ENCODE measurements at places on chromosomes 1 and 21.

DNA sequence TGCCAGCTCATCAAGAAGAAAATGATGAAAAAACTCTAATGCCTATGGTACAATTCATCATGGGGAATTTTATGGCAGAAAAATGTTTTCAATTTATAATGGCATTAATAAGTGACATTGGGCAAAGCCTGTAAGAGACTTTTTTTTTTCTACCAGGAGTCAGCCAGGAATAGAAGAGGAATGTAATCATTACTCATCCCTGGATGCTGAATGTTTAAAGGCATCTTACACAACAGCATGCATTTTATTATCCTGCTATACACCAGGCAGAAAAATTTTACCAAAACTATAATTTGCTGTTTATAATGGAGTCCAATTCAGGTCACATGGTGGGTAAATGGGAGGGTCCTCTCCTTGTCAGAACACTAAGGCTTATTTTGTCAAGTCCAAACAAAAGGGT lies 189.9 kb upstream of the BEND5 start:
- DNase-seq: no peak

DNA sequence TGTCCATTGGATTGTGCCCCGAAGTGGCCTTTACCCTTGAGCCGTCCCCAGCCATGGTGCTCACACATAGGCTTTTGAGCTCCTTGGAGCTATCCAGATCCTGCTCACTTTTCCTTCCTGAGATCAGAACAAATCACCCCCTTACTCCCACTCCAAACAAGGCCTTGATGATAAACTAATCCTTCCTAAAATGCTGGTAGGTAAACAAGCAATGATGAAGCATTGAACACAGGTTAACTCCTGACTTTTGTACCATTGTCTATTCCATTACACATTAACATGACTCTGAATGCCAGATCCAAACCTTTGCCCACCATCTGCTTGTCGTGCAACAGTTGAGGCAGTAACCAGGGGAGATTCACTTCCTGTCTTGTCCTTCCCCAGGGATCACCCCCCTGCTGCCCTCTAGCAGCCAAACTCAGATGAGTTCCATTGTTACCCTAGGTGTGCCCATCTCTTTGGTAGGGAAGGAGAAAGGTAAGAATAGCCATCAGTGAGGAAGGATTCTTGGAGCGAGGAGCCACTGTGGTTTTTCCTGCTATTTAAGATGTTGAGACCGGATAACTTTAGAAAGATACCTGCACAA lies 79.5 kb upstream of the DNAJC6 start:
- DNase-seq: no peak

DNA sequence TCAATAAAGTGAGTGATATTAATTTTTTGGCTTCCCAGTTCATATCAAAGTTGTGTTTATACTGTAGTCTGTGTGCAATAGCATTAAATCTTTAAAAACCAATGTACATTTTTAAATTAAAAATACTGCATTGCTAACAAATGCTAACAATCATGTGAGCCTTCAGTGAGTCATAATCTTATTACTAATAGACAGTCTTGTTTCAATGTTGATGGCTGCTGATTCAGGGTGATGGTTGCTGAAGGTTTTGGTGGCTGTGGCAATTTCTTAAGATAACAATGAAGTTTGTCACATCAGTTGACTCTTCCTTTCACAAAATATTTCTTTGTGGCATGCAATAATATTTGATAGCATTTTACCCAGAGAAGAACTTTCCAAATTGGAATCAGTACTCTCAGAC lies 109.0 kb downstream of the ZMYM4 start:
- DNase-seq: no peak

DNA sequence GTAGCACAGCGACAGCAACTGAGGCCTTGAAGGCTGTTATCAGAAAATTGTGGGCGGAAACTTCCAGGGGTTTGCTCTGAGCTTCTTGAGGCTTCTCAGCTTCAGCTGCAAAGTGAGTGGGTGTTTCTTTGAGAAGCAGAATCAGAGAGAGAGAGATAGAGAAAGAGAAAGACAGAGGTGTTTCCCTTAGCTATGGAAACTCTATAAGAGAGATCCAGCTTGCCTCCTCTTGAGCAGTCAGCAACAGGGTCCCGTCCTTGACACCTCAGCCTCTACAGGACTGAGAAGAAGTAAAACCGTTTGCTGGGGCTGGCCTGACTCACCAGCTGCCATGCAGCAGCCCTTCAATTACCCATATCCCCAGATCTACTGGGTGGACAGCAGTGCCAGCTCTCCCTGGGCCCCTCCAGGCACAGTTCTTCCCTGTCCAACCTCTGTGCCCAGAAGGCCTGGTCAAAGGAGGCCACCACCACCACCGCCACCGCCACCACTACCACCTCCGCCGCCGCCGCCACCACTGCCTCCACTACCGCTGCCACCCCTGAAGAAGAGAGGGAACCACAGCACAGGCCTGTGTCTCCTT lies at the start of gene FASLG:
Gene FASLG, plus strand, starts transcription at position 233 of the 583 bp plus-strand sequence. Its CDS starts 99 bp downstream, at position 332.
- DNase-seq: no peak

DNA sequence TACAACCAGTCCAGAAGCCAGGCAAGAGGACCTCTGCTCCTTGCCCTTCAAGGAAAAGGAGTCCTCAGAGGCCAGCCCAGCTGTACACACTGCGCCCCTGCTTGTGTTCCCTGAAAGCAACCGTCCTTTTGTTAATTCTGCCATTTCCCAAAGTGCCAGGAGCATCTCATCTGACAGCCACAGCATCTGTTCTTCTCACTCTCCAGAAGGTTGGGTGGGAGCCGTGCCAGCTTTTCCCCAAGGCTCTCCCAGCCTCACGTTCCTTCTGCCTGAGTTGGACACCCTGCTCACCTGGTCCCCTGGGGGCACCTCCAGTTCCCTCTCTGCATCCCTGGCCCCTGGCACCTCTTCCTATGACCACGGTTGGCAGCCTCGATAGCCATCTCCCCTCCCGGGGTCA lies 10.5 kb upstream of the CNTN2 start:
- DNase-seq: no peak

GRCh38 chr1:16888860-16889816 lies 6.6 kb upstream of the RNU1-2 start:
- DNase-seq: peak; percentile 49

- no peak for DNase-seq
These were observed 3.4 kb upstream of the HRNR start for GRCh38 chr1:152227310-152227928.

- DNase-seq: no peak
These were observed 34.3 kb upstream of the COL6A1 start for GRCh38 chr21:45947296-45947695.

GRCh38 chr21:45016031-45016405 lies 58.4 kb upstream of the ADARB1 start:
- no peak for DNase-seq

- no peak for DNase-seq
These were observed 31.0 kb upstream of the CREG1 start for GRCh38 chr1:167584581-167584980.

- no peak for DNase-seq
These were observed 148.7 kb upstream of the SPAG17 start for GRCh38 chr1:118333601-118334210.

DNA sequence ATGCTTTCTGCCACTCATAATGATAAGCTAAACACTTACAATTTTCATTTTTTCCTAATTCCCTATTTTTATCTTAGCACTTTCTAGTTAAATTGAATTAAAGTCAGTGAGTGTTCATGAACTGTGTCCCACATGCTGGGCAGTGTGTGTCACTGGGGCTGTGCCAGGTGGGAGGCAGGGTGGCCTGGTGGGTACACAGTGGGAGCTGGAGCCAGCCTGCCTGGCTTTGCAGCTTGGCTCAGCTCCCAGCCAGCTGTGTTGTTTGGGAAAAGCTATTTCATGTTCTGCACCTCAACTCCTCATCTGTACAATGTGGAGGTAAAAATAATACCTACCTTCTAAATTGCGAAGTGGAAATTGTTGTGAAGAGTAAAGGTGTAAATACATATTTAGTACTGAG lies 238.4 kb downstream of the PLA2G4A start:
- no peak for DNase-seq

- no peak for DNase-seq
These were observed 117.5 kb downstream of the TGFB2 start for GRCh38 chr1:218462587-218462986.

DNA sequence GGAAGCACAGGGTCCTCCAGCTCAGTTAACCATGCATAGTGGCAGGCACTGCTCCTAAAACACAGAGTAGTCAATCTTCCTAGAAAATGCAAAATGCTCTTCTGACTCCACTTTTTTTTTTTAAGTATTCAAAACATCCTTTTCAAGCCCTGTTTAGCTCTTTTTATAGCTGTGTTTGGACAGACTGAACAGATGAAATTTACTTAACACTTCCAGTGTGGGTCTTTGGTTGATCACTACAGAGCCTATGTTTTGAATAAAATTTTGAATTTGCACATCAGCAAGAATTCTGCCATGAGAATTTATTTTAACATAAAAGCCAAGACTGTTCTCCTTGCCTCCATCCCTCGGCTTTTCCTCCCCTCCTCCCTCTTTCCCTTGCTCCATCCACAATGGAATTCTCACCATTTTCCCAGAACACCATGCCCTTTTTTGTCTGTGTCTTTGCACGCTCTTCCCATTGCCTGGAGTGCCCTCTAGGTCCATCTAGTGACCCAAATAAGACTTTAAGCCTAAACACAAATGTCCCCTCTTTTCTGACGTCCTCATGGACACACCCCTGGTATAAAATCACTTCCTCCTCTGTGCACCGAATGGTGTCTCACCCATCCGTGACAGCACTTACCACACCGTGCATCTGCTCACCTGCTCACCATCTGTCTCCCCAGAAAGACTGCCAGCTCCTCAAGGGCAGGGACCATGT lies 24.0 kb upstream of the CPT2 start:
- DNase-seq: no peak

DNA sequence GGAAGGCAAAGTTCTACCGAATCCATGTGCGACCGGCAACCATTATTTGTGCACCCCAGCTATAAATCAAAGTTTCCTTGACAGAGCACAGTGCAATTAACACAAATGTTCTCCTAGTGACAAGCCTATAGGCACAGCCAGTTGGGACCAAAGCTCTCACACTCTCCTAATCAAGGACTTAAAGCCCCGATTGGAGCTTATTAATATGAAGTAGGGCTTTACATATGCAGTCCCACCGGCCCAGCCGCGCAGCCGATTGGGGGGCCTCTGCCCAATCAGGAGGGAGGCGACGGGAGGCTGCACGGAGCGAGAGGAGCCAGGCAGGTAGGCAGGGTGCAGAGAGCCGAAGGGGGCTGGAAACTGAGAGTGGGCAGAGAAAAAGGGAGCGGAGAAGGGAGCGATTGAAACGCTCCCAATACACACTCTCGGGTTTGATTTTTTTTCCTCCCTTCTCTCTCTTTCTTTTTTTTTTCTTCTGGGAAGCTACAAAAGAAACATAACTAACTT lies at the start of gene ESRRG:
Gene ESRRG, minus strand, starts transcription at position 156 of the 507 bp plus-strand sequence. Its CDS starts 130 bp downstream, at position 26.
- no peak for DNase-seq

DNA sequence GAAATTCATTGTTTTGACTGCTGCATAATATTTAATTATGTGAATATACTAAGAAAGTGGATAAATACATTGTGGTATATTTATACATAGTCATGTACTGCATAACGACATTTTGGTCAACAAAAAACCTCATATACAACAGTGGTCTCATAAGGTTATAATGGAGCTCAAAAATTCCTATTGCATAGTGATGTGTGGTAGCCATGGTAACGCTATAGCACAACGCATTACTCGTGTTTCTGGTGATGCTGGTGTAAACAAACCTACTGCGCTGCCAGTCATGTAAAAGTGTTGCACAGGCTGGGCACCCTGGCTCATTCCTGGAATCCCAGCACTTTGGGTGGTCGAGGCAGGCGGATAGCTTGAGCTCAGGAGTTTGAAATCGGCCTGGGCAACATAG lies 52.6 kb upstream of the NHLH2 start:
- DNase-seq: no peak

GRCh38 chr1:66711420-66711819 lies 40.8 kb upstream of the DYNLT5 start:
- no peak for DNase-seq

- DNase-seq: no peak
These were observed 46.9 kb downstream of the TRAPPC10 start for GRCh38 chr21:44058981-44059380.

DNA sequence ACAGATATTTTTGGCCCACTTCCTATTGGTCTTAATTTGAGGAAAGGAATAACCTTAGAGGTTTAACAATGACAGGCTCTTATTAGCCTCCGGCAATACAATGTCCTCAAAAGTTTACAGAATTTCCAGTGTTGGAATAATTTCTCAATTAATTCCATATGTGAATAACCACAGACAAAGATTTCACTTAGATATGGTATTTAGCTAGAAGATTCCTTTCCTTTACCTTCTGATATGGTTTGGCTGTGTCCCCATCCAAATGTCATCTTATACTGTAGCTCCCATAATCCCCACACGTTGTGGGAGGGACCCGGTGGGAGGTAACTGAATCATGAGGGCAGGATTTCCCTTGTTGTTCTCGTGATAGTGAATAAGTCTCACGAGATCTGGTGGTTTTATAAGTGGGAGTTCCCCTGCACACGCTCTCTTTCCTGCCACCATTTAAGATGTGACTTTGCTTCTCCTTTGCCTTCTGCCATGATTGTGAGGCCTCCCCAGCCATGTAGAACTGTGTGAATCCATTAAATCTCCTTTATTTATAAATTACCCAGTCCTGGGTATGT lies 54.9 kb upstream of the RGS7 start:
- peak; percentile 85 for DNase-seq

- no peak for DNase-seq
These were observed 41.1 kb upstream of the PWP2 start for GRCh38 chr21:44066116-44066515.

- DNase-seq: no peak
These were observed 104.7 kb downstream of the DISC1 start for GRCh38 chr1:231731268-231731667.

GRCh38 chr1:208043691-208044181 lies 132.8 kb upstream of the CD34 start:
- DNase-seq: no peak

DNA sequence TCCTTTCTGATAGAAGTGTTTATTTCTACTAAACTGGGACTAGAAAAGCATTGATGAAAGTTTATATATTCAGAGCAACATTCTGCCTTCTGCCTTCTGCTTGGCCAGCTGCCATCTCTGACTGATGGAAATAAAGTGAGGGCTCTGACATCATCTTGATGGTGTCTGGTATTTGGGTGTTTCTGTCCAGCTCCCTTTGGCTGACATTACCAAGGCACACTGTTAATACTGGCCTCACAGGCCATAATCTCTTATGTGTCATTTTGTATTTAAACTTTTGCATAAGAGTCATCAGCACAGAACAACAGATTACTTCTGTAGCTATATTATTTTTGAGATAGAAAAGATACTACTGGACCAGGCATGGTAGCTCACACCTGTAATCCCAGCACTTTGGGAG lies 216.9 kb downstream of the RYR2 start:
- DNase-seq: no peak

GRCh38 chr1:175833502-175833901 lies 90.1 kb upstream of the TNR start:
- DNase-seq: no peak

GRCh38 chr1:231923491-231924041 lies 297.0 kb downstream of the DISC1 start:
- DNase-seq: no peak

DNA sequence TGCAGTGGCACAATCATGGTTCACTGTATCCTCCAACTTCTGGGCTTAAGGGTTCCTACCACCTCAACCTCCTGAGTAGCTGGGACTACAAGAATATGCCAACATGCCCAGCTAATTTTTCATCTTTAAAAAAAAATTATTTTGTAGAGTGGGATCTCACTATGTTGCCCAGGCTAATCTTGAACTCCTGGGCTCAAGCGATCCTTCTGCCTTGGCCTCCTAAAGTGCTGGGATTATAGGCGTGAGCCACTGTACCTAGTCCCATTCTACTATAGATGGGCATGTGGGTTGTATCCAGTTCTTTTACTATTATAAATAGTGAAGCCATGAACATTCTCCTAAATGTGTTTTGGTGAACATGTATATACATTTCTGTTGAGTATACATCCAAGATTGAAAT lies 57.9 kb upstream of the PAXBP1 start:
- no peak for DNase-seq

- no peak for DNase-seq
These were observed 92.0 kb upstream of the HAO2 start for GRCh38 chr1:119276558-119276957.
